HCEC 1CT (cell line): ENCODE measurements at places on chromosomes 7 and 10.

DNA sequence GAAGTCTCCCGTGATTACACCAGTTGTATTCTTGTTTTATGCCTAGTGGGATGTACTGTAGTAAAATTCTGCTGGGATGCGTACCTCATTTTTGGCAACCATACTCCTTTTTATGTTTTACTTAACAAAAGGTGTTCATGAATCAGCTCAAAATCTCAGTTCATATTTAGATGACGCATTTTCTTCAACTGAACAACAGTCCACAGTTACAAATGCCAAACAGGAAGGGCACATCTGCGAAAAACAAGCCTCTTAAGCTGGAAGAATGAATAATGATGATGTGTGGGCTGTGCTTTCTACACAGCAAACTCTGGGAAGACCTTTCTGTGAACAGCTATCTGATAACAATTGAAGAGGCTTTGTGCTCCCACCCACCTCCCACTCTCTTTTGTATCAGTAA is 68.4 kb upstream of the NRBF2 start:
- DNase-seq, result peak; percentile 40

- no peak for DNase-seq
Measured at GRCh38 chr10:23174977-23175512, 17.1 kb upstream of the PTF1A start.

DNA sequence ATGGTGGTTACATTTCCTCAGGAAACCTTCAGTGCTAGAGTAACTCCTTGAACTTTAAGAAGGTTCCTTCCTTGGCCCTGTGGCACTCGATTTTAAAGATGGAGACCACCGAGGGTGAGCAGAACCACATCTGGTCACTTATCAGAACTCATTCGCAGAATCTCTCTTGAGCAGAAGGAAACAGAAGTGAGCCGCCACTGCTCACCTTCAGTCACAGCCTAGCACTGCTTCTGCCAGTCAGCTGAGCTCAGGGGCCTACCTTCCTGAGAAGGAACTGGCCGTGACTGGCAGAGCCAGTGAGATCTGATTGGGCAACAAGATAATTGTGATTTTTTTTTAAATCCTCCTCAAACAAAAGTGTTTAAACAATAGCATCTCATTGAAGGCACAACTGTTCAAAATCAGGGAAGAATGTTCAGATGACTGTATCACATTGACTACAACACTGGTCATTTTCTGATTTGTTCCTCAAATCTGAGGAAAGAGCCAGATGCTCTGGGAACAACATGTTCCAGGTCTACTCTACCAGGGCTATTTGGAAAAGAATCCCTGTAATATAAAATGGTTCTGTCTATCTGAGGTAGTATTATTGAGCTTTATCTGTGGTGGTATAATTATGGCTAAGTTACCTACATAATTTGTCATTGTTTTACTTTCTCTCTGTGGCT is 2.7 kb upstream of the SYPL1 start:
- DNase-seq, result no peak

GRCh38 chr10:33822774-33823173 is 488.3 kb upstream of the NRP1 start:
- no peak for DNase-seq
